ENCODE measurements at places on chromosomes 4 and X.

DNA sequence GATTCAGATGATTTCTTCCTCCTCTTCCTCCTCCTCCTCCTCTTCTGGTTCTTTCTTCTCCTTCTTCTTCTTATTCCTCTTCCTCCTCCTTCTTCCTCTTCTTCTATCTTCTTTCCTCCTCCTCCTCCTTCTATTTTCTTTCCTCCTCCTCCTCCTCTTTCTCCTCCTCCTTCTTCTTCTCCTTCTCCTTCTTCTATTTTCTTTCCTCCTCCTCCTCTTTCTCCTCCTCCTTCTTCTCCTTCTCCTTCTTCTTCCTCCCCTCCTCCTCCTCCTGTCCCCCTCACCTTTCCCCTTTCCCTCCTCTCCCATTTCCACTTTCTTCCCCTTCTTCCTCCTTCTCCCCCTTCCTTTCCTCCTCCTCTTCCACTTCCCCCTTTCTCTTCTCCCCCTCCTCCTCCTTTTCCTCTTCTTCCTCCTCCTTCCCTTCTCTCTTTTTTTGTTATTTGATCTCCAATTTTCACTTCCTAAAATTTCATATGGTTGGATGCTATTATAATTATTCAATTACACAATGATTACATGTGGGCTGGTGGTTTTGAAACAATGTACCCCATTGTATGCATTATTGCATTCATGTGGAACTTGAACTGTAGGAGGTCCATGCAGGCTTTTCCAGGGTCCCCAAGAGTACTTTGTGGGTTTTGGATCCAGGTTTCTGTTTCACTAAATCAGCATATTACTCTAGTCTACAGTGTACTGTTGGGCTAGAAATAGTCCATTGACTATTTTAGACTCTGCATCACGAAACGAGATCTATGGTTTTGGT, 68.1 kb downstream of the SORBS2 start:
- DNase-seq = no peak

GRCh38 chrX:104113222-104113965, 1.1 kb downstream of the ZCCHC18 start:
- peak; percentile 31 for DNase-seq

DNA sequence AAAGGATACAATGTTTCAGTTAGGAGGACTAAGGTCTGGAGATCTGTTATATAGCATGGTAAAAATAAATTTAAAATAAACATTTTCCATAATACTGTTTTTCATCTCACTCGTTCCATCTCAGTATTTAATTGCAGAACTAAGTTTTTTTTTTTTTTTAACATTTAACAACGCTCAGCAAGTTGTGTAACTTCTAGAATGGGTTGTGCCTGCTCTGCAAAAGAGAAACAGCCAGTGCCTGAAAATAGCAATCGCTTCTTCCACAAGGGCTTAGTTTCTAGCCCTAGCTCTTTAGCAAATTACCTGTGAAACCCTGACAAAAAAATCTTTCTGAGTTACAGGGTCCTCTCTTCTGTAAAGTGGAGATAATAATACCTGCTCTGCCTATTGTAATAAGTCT, 41.9 kb downstream of the CNGA1 start:
- DNase-seq = no peak

DNA sequence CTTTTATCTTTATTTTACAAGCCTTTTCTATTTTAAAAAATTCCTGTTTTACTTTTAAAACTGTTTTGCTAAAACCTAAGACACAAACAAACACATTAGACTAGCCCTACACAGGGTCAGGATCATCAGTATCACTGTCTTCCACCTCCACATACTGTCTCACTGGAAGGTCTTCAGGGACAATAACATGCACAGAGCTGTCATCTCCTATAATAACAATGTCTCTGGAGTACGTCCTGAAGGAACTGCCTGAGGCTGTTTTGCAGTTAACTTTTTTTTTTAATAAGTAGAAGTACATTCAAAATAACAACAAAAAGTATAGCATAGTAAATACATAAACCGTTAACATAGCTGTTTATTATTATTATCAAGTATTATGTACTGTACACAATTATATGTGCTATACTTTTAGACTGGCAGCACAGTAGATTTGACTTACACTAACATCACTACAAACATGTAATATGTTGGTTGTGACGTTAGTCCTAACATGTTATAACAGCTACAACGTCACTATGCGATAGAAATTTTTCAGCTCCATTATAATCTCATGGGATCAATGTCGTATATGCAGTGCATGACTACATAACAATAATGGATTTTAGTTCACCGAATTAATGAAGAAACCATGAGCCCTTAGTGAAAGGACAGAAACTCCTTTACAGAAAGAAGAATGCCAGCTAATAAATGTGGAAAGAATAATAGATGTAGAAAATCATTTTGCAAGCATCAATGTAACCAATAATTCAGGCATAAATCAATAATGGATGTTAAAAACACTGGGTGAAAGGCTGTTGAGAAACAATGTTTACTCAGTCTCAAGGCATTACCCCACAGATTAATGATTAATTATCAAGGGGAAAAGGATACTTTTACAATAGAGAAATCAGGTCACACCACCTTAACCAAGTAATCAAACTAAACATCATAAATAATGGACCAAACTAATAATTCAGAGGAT, 49.2 kb downstream of the FBXW7 start:
- DNase-seq = no peak

DNA sequence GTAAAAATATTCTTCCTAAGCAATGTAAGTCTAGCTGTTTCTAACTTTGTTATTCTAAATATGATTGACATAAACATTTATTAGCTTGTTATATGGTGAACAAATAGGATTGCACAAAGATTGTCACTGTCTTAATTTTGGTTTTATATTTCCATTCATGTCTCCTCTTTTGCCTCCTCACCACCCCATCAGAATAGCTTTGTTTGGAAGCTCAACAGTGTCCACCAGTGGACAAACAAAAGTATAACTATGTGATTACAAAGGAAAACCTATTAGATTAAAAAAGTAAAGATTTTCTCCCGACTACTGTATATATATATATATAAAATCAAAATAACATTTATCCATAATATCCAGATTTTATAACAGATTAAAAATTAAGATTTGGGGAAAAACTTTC, 468.2 kb downstream of the ZIC3 start:
- DNase-seq = no peak

- DNase-seq = no peak
These were observed 37.6 kb upstream of the HPGD start for GRCh38 chr4:174559894-174560293.

- DNase-seq = no peak
These were observed 8.1 kb upstream of the LINC00632 start for GRCh38 chrX:140701480-140701879.

DNA sequence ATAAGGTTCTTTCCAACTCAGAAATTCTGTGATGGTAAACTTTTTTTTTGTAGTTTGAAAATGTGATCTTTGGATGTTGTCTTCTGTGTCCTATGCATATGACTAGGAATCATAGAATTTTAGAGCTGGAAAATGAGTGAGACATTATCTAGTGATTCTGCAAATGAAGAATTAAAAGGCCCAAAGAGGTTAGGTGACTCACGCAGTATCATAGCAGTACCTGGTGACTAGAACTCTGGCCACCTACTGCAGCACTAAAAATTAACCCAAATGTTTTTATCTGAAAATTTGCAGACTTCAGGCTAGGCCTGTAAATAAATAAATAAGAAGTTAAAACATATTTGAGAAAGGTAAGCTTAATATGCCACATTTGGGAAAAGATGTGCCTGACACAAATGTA, 52.8 kb downstream of the NFKB1 start:
- DNase-seq = no peak

DNA sequence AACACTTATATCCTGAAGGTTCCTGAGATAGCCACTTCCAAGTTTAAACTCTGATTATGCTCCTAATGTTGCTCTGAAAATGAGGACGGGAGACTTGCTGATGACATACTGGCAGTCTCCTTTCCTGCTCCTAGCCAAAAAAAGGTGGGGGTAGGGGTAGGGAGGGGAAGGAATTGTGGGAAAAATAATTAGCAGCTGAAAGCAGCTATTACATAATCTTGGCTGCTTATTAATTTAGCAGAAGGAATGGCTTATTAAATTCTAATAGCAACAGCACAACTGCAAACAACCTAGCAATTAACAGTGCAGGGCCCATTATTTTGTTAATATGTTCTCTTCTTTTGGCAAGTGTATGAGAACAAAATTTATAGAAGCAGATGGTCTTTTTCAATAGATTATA, 2.0 kb upstream of the AP1S2 start:
- no peak for DNase-seq

- DNase-seq = no peak
These were observed 368.7 kb downstream of the CCSER1 start for GRCh38 chr4:90495936-90496335.

- no peak for DNase-seq
These were observed 110.9 kb upstream of the ANK2 start for GRCh38 chr4:112938461-112939058.
